ENCODE measurements at places on chromosomes 1 and 21.
A peak's percentile ranks its signal among the peaks of the same experiment; 100 is the strongest.

- DNase-seq: peak; percentile 68
Observed at GRCh38 chr21:44958471-44959191, 18.8 kb downstream of the SLX9 start.

DNA sequence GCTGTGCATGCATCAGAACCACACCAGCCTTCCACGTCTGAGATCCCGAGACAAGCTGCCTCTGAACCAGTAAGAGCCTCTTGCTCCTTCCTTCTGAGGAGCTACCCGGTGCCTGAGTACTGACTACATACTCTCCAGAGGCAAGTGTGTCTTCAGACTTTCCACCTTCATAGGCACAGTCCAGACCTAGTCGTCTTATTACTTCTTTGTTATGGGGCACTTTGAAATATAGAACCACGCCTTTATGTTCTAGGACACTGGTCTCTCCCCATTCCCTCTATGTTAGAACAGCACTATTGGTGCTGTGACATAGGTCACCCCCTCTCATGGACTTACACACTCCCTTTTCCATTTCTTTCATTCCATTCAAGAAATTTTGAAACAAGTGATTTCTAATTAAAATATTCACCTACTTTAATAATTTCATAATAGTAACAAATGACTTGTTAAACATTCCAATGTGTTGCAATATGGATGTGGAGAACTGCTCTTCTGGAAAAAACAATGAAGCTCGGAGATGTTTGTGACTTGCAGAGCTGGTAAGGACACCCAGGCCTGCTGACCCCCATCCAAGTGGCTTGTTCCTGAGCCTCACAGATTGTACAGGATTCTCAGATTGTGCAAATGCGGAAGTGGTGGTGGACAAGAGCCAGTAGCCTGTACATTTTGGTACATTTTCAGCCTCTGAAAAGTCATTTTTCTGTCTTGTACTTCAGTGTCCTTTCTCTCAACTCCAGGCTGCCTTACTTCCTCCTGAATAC, 76.1 kb upstream of the SIPA1L2 start:
- DNase-seq: no peak

GRCh38 chr1:246552110-246552509, 14.0 kb downstream of the TFB2M start:
- DNase-seq: no peak

DNA sequence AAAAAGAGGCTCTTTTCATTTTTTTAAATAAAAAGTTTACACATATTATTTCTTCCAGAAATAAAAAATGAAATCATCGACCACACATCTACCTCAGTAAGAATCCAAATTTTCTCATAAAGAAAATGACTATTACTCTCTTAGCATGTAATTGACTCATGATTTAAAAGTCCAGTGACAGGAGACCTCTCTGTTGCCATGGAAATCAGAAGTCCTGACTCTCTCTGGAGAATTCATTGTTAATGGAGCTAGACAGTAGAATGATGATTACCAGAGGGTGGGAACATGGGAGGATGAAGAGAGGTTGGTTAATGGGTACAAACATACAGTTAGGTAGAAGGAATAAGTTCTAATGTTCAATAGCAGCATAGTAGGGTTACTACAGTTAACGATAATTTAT, 5.0 kb upstream of the CLCA4 start:
- DNase-seq: no peak

DNA sequence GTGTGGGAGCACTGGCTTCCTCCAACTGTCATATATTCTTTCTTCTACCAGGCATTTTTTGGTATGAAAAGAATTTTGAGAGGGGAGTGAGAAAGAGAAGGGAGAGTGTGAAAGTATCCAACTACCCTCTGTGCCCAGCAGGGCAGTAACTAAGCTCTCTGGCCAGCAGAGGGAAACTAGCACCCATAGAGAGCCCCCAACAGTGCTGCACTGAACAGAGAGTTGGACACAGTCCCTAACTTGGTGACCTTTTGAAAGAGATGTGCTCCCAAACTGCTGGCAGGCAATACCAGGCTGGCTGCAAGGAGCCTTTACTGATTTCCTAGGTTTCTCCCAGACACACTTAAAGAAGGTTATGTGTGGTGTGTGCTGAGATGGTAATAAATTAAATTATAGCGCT, 118.8 kb upstream of the PBX1 start:
- peak; percentile 50 for DNase-seq

- DNase-seq: peak; percentile 50
Observed at GRCh38 chr1:156081180-156081916, 917 bp downstream of the MEX3A start.

DNA sequence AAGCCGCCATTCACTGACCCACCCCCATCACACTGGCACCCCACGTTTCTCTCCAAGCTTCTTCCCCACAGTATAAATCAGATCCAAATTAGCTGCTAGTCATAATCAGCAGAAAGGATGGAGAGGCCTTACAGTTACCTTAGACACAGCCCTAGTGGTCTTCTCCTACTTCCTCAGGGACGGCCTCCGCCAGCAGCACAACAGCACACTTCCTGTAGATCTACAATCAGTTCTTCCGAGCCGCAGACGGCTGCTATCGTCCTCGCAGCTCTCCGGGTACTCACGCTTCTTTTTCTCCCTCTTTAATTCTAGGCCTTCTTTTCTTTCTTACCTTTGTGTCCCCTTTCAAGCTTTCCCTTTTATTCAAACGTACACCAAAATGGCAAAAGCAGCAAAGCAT, 313.5 kb downstream of the SMYD3 start:
- no peak for DNase-seq

GRCh38 chr1:34710812-34711211, 44.0 kb upstream of the GJB5 start:
- DNase-seq: no peak

GRCh38 chr1:43878854-43879253, 54.7 kb upstream of the ARTN start:
- DNase-seq: no peak

DNA sequence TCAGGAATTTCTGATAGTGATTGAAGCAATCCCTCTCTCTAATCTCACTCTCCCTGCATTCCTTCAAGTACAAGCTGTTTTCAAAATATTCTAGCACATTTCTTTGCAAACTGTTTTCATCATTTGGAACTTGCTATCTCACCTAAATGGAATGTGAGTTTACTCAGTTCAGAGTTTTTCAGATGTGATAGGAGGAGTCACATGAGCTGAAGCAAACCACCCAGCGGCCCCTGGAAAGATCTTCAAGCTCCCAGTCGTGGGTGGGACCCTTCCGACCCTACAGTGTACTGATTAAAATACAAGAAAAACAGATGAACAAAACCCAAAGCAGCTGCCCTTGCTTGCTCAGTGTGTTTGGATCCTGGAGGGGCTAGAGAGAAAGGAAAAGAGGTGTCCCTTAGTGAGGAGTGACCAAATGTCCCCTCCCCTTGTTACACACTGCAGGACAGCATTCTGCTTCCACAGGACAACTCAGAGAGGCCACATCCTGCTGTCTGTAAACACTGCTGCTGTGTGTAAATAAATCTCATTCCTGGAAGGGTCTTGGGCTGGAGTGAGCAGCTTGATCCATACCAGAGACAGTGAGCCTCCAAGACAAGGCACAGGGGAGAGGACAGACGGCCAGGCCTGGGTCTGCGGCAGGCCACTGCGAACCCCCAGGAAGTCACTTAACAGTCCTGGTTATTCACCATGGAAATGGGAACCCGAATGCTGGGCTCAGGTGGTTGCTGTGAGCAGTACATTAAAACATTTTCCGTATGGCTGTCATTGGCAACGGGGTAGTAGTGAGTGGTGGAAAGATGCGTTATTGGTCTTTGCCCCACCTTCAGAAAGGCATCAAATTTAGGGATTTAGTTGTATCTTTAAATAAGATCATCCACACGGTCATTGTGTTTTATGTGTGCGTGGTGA, 229.2 kb downstream of the RHOU start:
- DNase-seq: peak; percentile 78

GRCh38 chr1:84585803-84586202, 11.6 kb upstream of the CTBS start:
- no peak for DNase-seq

- DNase-seq: peak; percentile 90
Observed at GRCh38 chr21:34986561-34987500, 62.3 kb downstream of the RUNX1 start.

DNA sequence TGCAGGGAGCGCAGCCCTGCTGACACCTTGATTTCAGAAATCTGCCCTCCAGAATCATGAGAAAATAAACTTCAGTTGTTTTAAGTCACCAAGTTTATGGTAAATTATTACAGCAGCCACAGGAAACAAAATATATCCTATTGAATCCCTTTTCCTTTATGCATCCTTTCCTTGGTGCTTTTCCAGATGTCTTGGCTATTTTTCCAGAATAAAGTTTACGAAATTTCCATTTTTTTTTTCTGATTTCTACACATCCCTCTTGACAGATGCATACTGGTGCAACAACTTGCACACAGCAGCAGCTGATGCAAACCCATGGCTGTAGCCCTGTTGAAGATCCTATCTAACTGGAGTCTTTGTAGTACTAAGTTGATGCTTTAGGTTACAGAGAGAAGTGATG, 111.1 kb upstream of the KCNE2 start:
- DNase-seq: no peak

DNA sequence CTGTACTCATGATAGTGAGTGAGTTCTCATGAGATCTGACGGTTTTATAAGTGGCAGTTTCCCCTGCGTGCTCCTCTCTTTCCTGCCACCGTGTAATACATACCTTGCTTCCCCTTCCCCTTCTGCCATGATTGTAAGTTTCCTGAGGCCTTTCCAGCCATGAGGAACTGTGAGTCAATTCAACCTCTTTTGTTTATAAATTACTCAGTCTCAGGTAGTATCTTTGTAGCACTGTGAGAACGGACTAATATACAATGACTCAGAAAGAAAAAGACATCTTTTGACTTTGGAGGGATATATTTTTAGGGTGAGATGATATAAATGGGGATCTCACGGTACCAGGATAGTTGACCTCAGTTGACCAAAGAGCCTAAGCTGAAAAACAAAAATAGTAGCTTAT, 74.7 kb upstream of the BACH1 start:
- DNase-seq: no peak

- peak; percentile 65 for DNase-seq
Observed at GRCh38 chr21:25385911-25386474, 221.3 kb downstream of the MRPL39 start.

GRCh38 chr21:37753122-37753599, 163.1 kb downstream of the KCNJ6 start:
- DNase-seq: no peak

DNA sequence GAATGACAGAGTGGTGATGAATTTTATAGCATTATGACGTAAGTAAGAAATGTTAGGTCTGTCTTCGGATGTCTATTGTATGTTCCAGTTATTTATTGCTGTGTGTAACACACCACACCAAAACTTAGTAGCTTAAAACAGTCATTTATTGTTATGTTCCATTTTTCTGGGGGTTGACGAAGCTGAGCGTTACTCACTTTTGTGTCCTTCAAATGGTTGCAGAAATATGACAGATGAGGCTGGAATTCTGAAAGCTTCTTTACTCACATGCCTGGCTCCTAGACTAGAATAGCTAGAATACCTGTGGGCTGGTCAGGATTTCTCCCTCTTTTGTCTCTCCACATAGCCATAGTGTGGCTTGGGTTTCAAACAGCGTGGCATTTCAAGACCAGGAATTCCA, 62.1 kb upstream of the S1PR1 start:
- DNase-seq: peak; percentile 94

DNA sequence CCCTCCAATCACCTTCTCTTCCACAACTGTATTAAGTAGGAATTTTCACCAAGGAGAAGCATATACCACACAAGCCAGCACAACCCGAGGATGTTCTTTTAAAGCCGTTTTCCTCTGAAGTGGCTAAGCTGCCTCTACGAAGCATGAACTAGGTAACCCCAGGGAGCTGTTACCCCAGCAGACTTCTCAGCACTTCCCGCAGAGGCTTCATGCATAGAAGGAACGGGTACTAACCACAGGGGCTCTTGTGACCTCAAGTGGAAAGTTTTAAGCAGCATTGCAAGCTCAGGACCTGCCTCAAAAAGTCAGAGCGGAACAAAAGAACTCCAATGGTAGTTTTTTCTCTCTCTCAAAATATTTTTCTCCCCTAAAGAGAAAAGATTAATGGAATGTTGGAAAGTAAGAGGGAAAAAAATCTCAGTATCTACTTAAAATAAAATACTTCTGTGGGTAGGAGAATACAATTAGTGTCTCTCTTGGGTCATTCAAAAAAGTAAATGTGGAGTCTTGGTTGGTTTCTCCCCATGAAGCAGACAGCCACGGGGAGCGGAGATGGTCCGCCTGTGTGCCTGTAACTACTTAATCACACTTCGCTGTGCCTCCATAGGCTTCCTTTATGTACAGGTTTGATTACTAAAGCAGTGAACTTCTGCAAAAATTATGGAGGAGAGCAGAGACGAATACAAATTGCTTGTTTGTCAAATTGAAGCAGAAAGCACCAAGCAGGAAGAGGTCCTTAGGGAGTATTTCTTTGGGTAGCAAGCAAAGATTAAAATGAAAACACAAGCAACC, 40.9 kb downstream of the STX6 start:
- DNase-seq: no peak

DNA sequence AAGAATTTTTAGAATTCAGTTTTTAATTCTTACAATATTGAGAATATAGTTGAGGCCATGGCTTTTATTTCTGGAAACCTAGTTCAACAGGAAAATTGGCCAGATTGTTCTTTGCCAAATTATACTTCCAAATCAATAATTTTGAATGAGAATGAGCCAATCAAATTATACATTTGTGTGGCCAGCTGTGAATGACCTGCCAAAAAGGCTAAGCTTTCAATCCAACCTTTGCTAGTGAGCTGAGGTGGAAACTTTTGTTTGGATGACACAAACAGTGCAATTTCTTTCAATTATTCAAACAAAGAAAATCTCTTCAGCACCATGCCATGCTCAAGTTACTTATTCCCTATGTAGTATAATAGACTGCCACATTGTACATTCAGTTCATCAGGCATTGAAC, 167.8 kb downstream of the PATJ start:
- DNase-seq: no peak

DNA sequence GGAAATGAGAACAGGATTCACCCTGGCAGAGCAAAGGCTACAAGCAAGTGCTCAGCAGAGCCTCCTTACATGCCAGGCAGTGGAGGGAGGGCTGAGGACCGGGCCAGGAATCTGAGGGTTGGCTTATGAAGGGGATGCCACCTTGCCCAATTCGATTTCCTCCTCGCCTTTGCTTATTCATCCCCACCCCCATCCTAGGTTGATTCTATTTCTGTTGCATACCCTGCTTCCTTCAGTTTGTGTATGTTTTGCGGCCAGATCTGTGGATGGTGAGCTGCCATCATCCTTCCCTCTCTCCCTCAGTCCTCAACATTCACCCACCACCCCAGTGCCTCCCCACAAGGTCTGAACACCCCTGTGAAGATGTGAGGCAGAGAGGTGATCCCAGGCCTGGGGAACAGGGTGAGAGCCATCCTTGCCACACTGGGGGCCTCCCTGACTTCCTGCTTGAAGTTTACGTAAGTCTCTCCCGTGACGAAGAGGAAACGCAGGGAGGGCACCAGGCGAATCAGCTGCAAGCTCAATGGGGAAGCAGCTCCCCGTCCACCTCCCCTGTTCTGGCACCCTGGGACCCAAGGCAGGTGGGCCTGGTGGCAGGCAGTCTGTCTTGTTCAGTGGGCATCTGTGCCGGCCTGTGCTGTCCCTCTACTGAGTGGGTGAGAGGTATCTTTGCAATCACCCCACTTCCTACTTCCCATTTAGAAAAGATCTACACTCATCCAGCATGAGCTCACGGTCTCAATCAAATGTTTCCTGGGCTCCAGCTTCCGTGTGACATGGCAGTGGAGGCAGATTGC, 50.6 kb upstream of the CNTN2 start:
- no peak for DNase-seq

All from EH (cell line).